PC-9 (cell line): ENCODE measurements at places on chromosomes 1 and 21.

DNA sequence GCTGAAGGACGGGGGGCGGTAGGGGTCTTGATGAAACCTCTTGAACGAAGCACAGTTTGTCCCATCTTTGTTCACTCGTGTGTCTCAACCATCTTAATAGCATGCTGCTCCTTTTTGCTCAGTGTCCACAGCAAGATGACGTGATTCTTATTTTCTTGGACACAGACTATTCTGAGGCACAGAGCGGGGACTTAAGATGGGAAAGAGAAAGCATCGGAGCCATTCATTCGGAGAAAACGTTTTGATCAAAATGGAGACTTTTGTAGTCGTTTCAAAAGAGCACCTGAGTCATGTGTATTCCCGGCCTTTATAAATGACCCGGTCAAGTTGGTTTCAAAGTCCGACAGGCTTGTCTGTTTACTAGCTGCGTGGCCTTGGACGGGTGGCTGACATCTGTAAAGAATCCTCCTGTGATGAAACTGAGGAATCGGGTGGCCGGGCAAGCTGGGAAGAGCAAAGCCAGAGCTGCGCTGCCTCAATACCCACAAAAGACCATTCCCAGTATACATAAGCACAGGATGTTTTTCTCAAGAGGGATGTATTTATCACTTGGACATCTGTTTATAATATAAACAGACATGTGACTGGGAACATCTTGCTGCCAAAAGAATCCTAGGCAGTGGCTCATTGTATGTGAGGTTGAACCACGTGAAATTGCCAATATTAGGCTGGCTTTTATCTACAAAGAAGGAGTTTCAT is 18.5 kb downstream of the ETS2 start:
- no peak for DNase-seq

DNA sequence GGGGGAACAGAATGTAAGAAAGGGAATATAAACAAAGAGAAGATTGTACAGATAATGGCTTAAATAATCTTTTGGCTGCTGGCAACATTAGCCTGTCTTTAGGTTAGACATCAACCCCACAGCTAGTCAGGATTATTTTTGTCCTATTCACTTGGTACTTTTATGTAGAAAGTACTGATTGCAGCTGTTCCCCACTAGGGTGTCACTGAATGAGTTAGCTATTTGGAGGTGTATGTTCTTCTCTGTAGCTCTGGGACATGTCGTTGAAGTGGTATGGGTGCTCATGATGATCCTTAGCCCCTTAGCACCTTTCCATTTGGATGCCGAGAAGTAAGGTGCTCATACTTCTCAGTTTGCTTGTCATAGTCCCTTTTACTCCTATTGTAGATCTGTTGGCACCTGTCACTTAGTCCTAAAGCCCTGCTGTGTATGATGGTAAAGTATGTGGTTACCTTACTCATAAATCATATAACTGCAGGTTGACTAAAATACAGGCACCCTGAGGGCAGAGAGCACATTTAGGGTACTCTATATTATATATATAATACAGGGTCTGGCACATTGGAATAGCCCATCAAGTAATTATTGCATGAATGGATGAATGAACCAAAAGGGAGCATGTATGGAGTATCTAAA is 64.6 kb downstream of the USP25 start:
- no peak for DNase-seq

DNA sequence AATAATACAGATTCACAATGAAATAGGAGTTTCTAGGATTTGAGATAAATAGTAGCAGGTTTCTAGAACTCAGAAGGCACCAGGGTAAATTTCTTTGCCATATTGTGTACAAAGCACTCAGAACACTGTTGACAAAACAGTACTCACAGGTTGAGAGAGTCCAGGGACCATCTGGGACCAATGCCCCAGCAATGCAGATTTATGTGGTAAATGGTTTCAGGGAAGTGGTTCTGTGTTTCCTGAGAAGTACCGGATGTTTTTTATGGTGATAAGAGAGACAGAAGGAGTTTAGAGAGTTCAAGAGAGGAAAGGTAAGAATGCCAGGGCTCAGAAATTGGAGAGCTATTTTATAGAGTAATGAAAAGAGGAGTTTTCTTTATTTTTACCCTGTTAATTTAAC is 29.6 kb upstream of the DIPK1A start:
- no peak for DNase-seq

- no peak for DNase-seq
Observed at GRCh38 chr1:92298213-92298572, 594 bp downstream of the GLMN start.

DNA sequence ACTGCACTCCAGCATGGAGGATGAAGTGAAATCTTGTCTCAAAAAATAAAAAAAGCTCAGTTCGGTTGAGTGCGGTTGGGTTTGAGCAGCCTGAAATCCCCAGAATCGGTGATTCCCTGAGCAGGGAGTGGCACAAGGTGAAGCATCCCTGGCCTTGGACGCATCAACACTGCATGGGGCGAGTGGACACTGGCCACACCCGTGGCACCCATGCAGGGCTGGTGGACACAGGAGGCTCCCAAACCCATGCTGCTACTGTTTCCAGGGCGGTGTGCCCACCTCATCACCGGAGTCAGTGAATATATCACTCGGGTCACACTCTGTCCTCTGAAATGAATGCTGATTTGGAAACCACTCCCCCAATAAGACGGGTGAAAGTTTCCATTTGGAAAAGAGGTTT is 53.4 kb upstream of the ACTRT2 start:
- DNase-seq: no peak

GRCh38 chr1:223341121-223341520 is 22.9 kb downstream of the SUSD4 start:
- DNase-seq: no peak

DNA sequence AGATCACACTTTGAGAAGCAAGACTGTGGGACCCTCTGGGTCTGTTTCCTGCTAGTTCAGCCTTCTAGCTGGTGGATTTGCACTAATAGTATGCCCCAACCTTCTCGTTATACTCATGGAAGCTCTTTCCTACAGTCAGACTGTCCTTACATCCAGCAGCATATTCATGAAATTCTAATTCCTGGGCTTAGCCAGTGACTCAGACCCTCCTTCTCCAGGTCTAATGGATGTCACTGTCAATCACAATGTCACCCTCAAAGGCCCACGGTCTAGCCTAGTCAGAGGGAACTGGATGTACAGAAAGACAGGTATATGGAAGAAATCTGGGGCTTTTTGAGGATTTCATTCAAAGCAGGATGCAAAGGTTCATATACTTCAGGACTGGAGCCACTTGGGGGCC is 72.4 kb downstream of the KCNJ15 start:
- DNase-seq: no peak

GRCh38 chr1:59361766-59362165 is 64.9 kb downstream of the FGGY start:
- no peak for DNase-seq

- DNase-seq: no peak
Observed at GRCh38 chr1:44259090-44259489, 45.8 kb downstream of the DMAP1 start.

- peak; percentile 59 for DNase-seq
Observed at GRCh38 chr1:114482585-114482984, 28.4 kb downstream of the TRIM33 start.

- no peak for DNase-seq
Observed at GRCh38 chr21:31873275-31873695, 465 bp downstream of the HUNK start.
